ENCODE measurements at places on chromosomes 13 and 19. TPM values are rescaled to one million over a fixed set of nuclear protein-coding genes. Genes with fewer than 3 reads are reported as not detected.

Gene ICAM5
- total RNA-seq, result not detected

Gene ZNF470
- 2.2 TPM for total RNA-seq

Gene ZNF66
- 0.80 TPM for total RNA-seq

Gene ILF3
- total RNA-seq, result 127 TPM

Gene FAM83E
- not detected for total RNA-seq

Gene RXFP2
- not detected for total RNA-seq

Gene RNF17
- not detected for total RNA-seq

Gene GPR32
- total RNA-seq, result not detected

Gene MAP2K2
- 157 TPM for total RNA-seq

Gene CBARP
- total RNA-seq, result 3.1 TPM

Gene ACP5
- total RNA-seq, result 1.2 TPM

Gene C13orf46
- 0.05 TPM for total RNA-seq
